ENCODE measurements at places on chromosomes 2 and 18.
A peak's percentile ranks its signal among the peaks of the same experiment; 100 is the strongest.

DNA sequence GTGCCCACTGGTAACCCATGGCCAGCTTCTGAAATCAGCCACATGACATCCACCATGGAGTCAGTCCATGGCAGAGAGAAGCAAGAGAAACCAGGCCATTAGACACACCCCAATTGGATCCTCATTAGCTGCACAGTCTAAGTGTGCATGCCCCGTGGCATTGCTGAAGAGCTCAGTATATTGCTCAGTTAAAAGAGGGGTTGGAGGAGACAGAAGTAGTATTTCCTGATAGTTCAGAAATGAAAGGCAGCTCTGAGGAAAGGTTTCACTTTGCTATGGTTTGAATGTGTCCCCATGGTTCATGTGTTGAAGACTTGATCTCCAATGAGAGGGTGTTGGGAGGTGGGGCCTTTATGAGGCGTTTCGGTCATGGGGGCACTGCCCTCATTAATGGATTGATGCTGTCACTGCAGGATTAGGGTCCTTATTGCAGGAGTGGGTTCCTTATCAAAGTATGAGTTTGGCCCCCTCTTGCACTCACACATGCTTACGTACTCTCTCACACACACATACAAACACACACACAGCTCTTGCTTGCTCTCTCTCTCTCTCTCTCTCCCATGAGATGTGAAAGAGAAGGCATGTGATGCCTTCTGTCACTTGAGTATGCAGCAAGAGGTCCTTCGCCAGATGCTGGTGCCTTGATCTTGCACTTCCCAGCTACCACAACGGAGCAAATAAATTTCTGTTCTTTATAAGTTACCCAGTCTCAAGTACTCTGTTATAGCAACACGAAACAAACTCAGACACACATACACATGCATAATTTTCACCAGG is 58.0 kb downstream of the TMEM163 start:
- no peak for DNase-seq

GRCh38 chr2:118014492-118014824 is 588 bp upstream of the CCDC93 start:
- peak; percentile 44 for DNase-seq

DNA sequence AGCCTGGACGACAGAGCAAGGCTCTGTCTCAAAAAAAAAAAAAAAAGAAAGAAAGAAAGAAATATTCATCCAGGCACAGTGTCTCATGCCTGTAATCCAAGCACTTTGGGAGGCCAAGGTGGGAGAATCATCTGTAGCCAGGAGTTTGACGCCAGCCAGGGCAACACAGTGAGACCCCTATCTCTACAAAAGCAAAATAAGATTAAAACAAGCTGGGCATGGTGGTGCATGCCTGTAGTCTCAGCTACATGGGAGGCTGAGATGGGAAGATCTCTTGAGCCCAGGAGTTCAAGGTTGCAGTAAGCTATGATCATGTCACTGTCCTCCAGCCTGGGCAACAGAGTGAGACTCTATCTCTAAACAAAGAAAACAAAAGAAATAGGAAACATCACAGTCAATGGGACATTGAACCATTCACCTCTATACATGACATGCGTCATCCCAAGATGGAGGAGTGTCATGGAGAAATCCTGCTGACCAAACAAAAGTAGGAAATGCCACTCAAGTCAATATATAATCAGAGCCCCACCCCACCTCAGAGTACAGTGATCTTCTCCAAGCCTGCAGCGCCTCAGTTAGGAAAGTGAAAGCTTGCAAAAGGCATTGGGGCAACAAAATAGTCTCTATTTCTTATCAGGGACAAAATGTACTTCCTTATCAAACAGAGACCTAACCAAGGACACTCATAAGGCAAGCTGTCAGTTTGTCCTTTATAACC is 9.8 kb downstream of the FEV start:
- no peak for DNase-seq

- DNase-seq = no peak
Measured at GRCh38 chr2:42957109-42957860, 164.9 kb upstream of the HAAO start.
